ENCODE measurements at places on chromosomes 7 and 10.

DNA sequence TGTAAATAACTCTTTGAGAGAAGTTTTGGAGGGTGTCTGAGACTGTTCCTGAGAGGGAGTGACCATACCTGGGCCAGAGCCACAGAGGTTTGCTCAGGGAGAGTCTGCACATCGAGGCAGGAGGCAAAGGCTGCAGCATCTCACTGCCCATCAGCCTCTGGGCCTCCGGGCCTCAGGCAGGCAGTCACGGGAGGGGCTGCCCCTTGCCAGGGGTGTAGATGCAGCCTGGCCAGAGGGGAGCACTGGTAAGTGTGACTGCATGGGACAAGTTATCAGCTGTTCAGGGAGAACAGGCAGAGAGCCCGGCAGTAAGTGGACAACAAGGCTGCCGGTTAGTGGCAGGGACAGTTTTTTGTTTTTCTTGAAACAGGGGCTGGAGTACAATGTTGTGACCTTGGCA is 55.9 kb downstream of the ZNF467 start:
- no peak overlapping the region for H3K4me3 ChIP-seq
- H3K27me3 ChIP-seq, result peaks cover 4% of the 10 kb centered on the region
- H3K36me3 ChIP-seq, result peaks cover 3% of the 10 kb centered on the region
- no peak for DNase-seq

DNA sequence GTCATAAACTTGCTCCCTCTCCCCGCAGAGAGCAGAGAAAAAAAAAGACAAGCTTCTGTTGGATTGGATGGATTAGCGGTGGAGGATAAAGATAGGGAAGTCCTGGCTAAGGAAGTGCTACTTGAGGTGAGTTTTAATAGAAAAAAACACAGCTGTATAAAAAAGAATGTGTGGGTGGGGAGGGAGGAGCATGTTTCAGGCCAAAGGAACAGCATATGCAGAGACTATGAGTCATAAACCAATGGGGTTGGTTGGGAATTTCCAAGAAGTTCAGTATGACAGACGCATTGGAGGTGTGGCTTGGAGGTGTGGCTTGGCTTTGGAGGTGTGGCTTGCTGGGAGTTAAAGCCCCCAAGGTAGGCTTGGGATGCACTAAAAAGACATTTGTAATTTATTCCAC is 103.0 kb upstream of the LSM8 start:
- no peak overlapping the region for H3K4me3 ChIP-seq
- no peaks in the 10 kb centered on the region for H3K4me1 ChIP-seq
- no peak overlapping the region for H3K27ac ChIP-seq
- DNase-seq, result no peak
- H3K36me3 ChIP-seq, result no peaks in the 10 kb centered on the region
- peaks cover 2% of the 10 kb centered on the region for H3K27me3 ChIP-seq

DNA sequence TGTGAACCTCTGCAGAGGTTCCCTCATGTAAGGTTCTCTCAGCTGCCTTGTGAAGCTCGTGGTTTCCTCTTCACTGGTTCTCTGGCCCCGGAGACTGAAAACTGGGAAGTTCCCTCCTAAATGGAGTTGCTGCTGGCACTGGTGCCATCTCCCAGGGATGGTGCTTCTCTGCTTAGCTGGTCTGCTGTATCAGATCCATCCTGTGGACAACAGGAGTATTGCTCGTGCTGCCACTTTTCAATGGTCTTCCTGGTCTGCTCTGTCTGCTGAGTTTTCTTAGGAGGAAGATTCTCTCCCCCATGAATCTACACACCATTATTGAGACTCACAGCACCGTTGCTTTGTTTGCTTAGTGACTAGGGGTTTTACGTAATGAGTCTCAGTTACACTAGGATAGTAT is 247.8 kb downstream of the OTUD1 start:
- H3K4me1 ChIP-seq, result no peaks in the 10 kb centered on the region
- no peak overlapping the region for H3K4me3 ChIP-seq
- no peaks in the 10 kb centered on the region for H3K36me3 ChIP-seq

DNA sequence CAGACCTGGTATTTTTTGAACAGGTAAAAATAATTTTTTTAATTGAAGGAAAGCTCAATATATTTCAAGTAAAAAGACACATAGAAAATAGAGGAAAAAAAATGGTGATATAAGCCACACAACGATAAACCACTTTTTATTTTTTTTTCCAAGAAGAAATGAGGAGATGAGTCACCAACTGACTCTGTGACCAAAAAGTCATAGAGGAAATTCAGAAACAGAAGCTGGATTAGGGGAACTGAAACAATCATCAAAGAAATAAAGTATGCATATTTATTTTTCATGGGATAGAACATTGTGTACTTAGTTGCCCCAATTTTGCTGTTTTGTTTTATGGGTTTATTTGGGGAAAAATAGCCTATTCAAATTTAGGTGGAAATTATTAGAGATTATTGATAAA is 176.8 kb upstream of the AGR3 start:
- H3K4me1 ChIP-seq, result peaks cover 26% of the 10 kb centered on the region
- peak; percentile 66 for DNase-seq
- peak overlapping the region; percentile 24 for H3K4me3 ChIP-seq
- H3K27me3 ChIP-seq, result no peaks in the 10 kb centered on the region
- H3K36me3 ChIP-seq, result no peaks in the 10 kb centered on the region
- H3K27ac ChIP-seq, result peak overlapping the region; percentile 62
